ENCODE measurements at places on chromosomes 6 and 20.

DNA sequence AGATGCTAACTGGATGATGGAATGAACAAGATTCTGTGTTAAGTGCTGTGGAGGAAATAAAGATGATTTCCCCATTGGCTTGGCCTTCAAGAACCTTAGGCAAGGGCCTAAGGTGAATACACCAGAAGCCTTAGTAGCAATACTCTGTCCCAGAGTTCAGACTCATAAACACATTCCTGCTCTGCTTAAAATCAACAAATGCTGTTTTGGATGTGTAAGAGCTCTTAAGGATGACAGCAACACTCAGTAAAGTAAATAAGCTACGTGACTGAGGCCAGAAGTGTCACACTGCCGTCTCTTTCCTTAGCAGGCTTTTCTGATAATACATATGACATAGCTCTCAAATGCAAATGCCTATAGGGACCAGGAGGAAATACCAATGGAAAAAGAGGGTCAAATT lies 90.6 kb downstream of the EYA2 start:
- DNase-seq, result no peak

DNA sequence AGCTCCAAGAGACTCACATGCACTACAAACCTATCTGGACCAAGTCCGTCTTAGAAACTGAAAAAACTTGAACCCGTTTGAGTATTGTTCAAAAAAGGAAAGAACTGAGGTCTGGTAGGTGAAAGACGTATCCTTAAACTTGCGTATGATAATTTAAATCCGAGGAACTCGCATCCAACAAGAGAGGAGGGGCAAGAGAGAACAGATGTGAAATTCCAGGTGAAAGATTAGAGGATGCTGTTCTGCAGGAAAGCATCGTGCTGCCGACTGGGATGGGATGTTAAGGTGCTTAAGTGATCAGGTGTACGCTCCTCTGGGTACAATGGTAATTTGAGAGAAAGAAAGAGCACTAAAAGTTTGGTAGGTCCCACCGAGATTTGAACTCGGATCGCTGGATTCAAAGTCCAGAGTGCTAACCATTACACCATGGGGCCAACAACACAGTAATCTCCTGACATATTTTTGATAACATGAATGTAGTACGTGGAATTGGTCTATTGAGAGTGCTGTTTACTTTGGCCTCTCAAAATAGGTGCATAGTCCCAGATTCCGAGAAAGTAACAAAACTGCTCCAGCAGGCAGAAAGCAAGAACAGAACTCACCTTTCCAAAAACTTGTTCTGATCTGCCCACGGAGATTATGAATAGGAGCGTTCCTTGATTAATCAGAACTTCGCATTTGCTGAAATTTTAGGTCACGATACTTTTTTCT lies 53.5 kb upstream of the BTN3A2 start:
- DNase-seq, result peak; percentile 77

- DNase-seq, result peak; percentile 70
Measured at GRCh38 chr20:61954276-61955021, 111.2 kb downstream of the TAF4 start.

GRCh38 chr20:20490673-20491072 lies 122.8 kb downstream of the INSM1 start:
- no peak for DNase-seq

GRCh38 chr6:5567352-5567751 lies 306.0 kb downstream of the FARS2 start:
- DNase-seq, result no peak

DNA sequence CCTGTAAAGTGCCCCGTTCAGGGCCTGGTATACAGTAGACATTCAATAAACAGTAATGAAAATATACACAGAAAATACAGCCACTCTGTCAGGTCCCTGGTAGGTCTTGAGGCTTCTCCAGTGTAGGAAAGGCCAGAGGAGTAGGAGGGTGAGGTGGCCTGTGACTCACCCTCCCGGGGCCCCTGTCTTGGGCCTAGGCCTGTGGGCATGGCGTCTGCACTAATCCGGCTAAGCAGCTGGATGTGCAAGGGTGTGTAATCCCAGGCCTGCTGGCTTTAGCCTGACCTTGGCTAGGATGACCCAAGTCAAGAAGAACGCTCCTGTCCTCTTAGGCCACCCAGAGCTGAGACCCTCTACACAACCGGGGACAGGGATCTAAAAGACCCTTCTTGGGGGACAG lies 84.9 kb downstream of the KCNB1 start:
- no peak for DNase-seq

DNA sequence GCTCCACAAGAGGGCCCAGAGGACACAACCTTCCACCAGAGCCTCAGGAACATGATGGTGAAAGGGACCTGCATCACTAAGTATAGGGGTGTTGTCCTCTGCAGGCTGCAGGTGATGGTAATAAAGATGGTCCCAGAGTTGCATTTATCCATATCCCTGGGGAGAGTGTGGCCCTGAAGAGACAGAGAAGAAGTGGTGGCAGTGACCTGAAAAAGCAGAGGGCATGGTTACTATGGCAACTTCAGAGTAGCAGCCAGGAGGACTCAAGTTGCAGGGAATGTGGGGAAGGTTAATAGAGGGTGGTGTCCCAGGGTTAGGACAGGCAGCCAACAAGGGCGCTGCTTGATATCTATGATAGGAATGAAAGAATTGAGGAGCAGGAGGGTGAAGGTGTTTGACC lies 57.1 kb downstream of the HLA-A start:
- DNase-seq, result no peak

DNA sequence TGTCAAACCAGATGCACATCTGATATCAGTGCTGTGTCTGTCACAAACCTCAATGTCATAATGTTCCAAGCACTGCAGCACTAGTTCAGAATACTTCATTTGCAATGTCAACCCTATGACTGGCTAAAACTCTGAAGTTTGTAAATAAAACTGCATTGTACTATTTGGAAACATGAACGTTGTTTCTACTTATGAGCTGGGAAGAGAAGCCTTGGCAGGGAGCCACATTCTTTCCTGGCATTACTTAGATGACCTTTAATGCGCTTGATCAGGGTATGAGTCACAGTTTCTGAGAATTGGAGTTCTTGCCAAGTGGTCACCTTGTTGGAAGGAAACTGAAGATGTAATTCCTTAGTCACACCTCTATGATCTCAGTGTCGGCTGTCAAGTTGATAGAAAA lies 664.8 kb upstream of the MMS22L start:
- DNase-seq, result peak; percentile 29

DNA sequence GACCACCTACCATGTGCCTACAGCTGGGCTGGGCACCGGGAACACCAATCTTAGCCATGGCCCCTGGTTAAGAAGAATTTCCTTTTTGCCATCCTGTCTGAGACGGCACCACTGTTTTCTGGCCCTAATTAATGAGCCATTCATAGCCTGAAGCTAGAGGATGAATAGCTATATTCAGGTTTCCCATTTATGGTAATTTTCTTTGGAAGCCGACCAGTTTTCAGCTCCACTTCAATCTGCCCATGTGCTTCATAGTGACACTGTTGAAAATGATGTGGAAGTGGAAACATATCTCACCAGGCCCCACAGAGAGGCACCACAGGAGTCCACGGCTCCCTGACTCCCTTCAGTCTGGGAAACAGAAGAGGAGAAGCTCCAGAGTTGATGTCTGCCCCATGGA lies 22.6 kb upstream of the ULBP3 start:
- peak; percentile 42 for DNase-seq

GRCh38 chr20:44204156-44204831 lies 6.3 kb downstream of the OSER1 start:
- no peak for DNase-seq

GRCh38 chr6:158536891-158537798 lies 22.7 kb upstream of the TMEM181 start:
- peak; percentile 92 for DNase-seq

DNA sequence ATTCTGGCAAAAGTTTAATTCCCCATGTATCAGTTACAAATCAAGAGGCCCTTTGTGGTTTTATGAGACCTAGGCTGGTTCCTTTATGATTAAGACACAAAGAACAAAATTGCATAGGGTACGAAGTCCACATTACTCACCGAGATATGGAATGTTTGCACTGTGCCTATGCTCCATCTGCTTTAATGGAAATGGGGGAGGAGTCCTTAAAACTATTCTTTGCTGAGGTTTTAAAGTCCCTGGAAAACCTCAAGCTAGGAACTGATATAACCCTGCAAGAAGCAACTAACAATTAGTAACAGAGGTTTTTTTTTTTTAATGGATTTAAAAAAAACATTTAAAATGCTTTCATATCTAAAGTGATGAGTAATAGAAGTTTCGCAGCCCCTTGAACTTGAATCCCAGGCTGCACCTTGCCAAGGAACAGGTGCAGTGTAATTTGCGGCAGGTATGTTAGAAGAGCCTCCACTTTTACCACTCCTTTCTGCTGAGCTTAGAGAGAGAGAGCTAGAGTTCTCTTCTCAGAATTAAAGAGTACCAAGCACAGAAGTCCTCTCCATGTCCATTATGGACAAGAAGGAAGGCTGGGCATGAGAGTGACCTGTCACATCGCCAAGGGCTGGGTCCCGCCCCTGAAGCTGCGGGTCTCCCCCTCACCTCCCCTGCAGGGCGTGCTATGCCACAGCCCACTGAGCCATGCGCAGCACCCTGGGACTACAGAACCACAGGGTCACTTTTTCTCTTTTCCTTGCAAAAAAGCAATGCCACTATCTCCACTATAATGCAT lies 2.3 kb downstream of the SERPINB1 start:
- DNase-seq, result no peak

DNA sequence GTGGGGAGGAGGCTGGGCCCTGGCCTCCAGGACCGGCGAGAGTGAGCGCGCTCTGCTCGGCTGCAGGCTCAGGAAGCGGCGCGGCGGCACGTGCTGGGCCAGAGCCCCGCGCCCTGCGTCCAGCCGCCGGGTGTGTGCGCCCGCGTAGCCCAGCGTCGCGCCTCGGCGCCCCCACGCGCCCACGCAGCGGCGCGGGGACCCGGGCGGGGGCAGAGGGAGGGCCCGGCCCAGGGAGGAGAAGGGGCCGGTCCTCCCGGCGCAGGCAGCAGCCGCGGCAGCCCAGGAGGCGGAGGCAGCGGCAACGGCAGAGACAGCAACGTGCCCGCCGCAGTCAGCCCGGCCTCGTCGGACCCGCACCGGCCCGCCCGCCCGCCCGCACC lies at the start of gene EYA2:
Gene EYA2, plus strand, starts transcription at position 265 of the 380 bp plus-strand sequence. CDS start 95,168 bp downstream, outside the sequence.
- no peak for DNase-seq

DNA sequence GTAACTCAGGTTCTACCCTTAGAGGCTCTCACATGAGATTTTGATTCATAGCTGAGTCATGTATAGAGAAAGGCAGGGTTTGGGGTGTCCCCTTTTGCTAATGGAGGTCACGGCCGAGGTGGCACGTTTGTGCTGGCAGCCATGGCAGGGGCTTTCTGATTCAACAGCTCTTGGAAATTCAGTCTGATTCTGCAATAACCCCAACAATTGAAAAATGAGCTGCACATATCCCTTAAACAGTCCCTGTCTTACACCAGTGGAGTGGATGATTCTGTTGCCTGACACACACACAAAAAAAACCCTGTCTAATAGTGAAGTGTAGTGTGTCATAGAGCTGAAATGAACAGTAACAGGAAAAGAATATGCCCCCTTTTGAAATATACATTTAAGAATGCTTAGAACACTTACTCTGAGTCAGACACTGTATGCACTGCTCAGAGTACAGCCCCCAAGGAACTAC lies 40.4 kb upstream of the ARG1 start:
- no peak for DNase-seq
